ENCODE measurements at places on chromosomes 2 and 18.

GRCh38 chr2:127034883-127035611 is 71.9 kb downstream of the BIN1 start:
- DNase-seq = no peak

GRCh38 chr18:1710114-1710513 is 805.4 kb downstream of the ADCYAP1 start:
- no peak for DNase-seq

GRCh38 chr18:79405019-79405780 is 9.5 kb downstream of the NFATC1 start:
- peak; percentile 77 for DNase-seq

DNA sequence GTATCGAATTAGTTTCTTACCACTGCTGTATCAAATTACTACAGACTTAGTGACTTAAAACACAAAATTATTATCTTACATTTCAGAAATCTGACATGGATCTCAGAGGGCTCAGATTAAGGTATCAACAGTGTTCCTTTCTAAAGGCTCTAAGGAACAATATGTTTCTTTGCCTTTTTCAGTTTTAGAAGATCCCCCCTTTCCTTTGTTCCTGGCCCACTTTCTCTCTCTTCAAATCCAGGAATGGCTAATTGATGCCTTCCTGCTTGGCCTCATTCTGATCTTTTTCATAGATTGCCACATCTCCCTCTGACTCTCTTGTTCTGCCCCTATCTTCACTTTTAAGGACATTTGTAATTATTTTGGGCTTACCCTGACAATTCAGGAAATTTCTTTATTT is 65.7 kb downstream of the LRP1B start:
- DNase-seq = no peak

GRCh38 chr2:159608723-159609308 is 7.5 kb downstream of the BAZ2B start:
- DNase-seq = no peak

- no peak for DNase-seq
These were observed 163.3 kb downstream of the KLHL29 start for GRCh38 chr2:23548143-23548769.

GRCh38 chr2:213065583-213066442 is 85.6 kb downstream of the IKZF2 start:
- DNase-seq = peak; percentile 15

- DNase-seq = no peak
These were observed 311.8 kb downstream of the FBXO15 start for GRCh38 chr18:73835656-73836364.

- DNase-seq = no peak
These were observed 268.8 kb downstream of the IKZF2 start for GRCh38 chr2:212882626-212883025.

- no peak for DNase-seq
These were observed 39.5 kb upstream of the IMP4 start for GRCh38 chr2:130303169-130303568.

- no peak for DNase-seq
These were observed 427.9 kb upstream of the HNRNPA3 start for GRCh38 chr2:176784633-176785200.

- DNase-seq = no peak
These were observed 479 bp downstream of the RNMT start for GRCh38 chr18:13726972-13727331.

- DNase-seq = no peak
These were observed 113.2 kb upstream of the ZSWIM2 start for GRCh38 chr2:186962085-186962747.

- peak; percentile 83 for DNase-seq
These were observed 18.2 kb upstream of the TMEM247 start for GRCh38 chr2:46461011-46461674.

DNA sequence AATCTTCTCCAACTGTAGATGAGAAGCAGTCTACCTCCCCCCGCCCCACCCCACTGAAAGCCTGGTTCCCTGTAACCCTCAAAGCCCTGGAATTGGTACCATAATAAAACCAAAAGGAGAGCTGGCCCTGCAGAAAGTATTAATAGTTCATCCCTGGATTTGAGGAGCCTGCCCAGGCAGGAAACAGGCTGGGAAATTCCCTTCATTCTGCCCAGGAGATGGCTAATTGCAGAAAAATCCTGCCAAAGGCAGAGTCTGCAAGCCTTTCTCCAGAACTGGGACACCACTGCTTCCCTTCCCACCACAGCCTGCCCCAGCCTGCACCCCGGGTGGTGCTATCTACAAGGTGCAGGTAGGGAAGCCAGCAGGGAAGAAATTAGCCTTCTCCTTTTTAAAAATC is 16.3 kb downstream of the GKN2 start:
- no peak for DNase-seq

GRCh38 chr2:200203381-200203827 is 103.1 kb upstream of the SPATS2L start:
- no peak for DNase-seq

GRCh38 chr2:163133602-163134001 is 295.0 kb upstream of the KCNH7 start:
- DNase-seq = no peak

GRCh38 chr2:152497481-152498052 is 162.6 kb downstream of the FMNL2 start:
- no peak for DNase-seq

DNA sequence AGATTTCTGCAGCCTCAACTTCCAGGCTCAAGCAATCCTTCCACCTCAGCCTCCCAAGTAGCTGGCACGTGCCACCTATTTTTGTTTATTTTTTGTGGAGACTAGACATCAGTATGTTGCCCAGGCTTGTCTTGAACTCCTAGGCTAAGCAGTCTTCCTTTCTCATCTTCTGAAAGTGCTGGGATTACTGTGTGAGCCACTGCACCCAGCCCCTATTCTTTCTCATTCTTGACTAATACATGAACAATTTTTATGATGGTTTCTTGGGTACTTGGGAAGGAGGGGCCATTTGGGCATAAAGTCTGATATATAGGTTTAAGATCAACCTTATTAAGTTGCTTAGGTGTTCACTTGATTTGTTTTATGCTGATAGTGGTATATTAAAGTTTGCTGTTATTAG is 26.2 kb downstream of the EPC2 start:
- no peak for DNase-seq

GRCh38 chr18:63144748-63145147 is 174.8 kb downstream of the BCL2 start:
- no peak for DNase-seq

GRCh38 chr18:26540043-26540628 is 8.2 kb downstream of the KCTD1 start:
- DNase-seq = no peak

GRCh38 chr18:50006470-50007046 is 188.4 kb downstream of the MYO5B start:
- no peak for DNase-seq

GRCh38 chr2:201999279-201999678 is 34.4 kb upstream of the FZD7 start:
- no peak for DNase-seq

GRCh38 chr2:21270708-21271122 is 146.9 kb downstream of the TDRD15 start:
- DNase-seq = no peak

GRCh38 chr2:72813841-72814240 is 12.0 kb downstream of the EXOC6B start:
- no peak for DNase-seq

DNA sequence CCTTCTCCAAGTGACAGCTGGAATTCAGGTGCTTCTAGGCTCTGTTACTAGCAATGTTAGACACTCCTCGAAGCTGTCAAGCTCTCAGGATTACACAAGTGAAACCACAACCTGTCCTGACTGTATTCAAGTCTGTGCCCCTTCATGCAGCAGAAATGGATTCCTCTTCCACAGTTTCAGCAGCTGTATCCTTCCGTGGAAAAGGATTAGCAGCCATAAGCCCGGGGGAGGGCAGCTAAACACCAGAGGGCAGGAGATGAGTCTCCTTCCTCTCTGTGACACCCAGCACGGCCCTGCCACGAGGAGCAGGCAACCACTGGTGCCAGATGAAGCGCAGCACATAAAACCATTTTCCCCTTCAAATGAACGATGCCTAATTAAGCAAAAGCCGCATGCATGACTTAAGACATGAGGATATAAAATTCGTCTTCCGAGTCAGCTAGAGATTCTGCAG is 1.2 kb downstream of the ST3GAL5 start:
- peak; percentile 66 for DNase-seq

- DNase-seq = no peak
These were observed 218.7 kb upstream of the SH3BP4 start for GRCh38 chr2:234733093-234733489.

DNA sequence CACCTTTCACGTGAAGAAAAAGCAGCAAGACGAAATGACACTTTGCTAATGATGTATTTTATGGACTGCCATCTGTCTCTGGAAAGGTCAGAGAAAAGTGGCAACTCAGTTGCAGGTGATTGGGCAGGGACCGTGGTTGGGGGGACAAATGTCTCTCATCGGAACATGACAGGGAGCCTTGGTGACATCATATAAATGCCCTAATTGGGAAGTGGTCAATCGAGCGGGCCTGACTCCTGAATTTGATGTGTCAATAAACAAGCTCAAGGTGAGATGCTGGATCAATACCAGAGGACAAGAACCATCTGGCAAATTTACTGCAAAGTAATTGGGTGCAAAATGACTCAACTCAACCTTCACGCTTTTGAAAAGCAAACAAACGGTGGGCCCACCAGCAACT is 151.9 kb upstream of the SKOR2 start:
- DNase-seq = no peak

- no peak for DNase-seq
These were observed 309.6 kb upstream of the SKOR2 start for GRCh38 chr18:47560723-47561715.

GRCh38 chr2:235551965-235552364 is 58.1 kb downstream of the AGAP1 start:
- DNase-seq = no peak

- DNase-seq = no peak
These were observed 3.2 kb upstream of the FEV start for GRCh38 chr2:218988164-218988563.

GRCh38 chr2:17387591-17387990 is 130.6 kb downstream of the RAD51AP2 start:
- no peak for DNase-seq

DNA sequence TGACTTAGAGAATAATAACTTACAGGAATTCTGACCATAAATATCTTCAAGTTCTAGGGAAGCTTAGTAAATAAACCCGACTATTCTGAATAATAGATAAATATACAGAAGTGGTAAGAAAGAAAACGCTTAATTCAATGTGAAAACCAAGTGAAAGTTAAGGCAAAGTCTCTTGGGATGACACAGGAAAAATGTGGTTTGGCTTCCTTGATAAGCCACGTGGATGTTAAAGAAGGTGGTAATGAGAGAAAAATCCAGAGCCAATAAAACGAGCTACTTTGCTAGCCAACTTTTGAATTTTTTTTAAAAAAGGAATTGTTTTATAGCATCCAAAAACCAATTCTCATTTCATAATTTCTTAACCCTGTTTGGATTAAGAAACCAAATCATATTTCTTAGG is 166.2 kb upstream of the VRK2 start:
- no peak for DNase-seq

DNA sequence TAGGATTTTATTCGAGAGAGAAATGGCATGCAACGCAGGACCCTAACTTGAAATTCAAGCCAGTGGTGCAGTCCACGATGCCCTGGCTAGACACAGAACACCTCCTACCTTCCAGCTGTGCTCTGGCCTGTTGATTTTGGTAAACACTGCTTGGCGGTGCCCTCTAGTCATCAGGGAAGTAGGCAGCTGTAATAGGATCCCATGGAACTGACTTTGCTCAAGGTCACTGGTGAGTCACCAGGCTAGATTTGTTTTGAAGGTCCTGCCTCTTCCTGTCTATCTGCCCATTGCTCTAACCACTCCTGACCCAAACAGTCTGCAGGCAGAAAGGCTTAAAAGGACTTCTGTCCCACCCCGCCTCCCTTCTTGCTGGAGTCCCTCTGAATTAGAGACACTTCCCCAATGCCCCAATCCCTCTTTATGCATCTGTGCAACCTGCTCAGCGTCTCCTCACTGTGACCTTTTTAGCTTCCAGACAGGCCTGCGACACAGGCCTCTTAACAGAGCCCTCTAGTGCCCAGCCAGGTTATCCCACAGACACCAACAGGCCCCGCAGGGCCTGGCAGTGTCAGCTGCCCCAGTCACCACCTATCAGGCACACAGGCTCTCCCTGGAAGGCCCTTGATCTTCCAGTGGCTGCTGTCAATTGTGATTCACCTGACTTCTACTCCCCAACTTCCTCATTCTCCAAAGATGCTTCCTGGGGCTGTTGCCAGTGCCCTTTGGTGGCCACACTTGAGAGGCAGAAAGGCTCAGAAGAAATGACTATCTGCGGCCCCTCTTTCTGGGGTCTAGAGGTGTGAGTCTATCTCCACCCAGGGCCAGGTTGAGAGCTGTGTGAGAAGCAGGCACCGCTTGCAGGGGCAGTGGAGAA is 5.2 kb downstream of the TMEM127 start:
- DNase-seq = peak; percentile 41

DNA sequence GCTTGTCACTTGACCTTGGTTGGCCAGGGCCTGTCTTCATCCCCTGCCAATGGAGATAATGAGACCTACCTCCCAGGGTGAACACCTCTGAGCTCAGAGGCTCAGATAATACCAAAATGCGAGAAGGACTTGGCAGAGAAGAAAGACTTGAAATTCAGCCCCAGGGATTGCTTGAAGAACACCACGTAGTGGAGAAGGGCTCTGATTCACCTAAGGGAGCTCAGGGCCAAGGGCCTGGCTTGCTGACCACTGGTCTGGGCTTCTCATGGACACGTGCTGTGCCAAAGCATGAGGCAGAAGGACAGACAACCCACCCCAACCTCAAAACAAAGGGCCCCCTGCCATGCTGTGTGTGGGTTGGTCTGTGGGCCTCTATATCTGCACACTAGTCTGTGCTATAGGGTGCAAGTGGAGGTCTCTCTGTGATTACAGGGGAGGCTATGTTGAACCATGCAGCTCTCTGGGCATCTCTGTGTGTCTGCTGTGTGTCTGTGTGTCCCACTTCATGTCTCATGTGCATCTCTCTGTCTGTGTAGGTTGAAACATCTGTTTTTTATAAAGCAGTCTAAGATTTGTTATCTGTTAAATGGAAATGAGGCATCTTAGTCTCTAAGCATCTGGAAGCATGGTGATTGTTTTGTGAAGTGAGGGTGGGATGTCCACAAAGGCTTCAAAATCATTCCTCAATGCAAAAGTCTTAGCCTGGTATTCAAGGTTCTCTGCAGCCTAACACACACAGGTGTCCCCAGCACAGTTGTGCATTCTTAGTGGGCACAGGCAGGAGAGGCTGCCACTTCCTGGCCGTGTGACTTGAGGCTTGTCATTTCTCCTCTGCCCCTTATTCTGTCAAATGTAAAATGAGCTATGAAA is 61.0 kb upstream of the EPAS1 start:
- DNase-seq = no peak

GRCh38 chr2:216875862-216876261 is 16.0 kb upstream of the TNP1 start:
- DNase-seq = no peak

- DNase-seq = no peak
These were observed 523.1 kb downstream of the PLCL1 start for GRCh38 chr2:198327526-198327925.

GRCh38 chr2:16559278-16560067 is 106.2 kb downstream of the CYRIA start:
- DNase-seq = no peak

DNA sequence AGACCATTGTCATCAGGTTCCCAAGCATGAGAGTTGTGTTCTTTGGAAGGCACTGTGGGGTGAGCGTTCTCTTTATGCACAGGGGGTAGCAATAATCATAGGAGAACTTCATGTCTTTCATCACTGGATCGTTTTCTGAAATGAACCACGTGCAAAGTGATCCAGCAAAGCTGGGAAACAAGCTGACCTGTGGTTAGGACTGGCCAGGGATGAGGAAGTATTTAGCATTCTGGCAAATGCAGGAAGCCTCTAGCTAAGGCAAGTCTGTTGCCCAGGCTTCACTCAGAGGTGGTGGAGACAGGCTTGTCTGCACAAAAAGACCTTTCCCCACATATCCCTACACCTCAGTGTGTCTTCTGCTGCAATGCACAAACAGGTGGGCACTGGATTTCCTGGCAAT is 58.6 kb downstream of the MMADHC start:
- no peak for DNase-seq
